ENCODE measurements at places on chromosomes 5 and 9. TPM values are rescaled to one million over a fixed set of nuclear protein-coding genes. Genes with fewer than 3 reads are reported as not detected.

The MEIKIN gene
- total RNA-seq: not detected

The PPP6C gene
- 16.5 TPM for total RNA-seq

The SPATA31A3 gene
- not detected for total RNA-seq

The PIP5K1B gene
- 5.0 TPM for total RNA-seq

DNA sequence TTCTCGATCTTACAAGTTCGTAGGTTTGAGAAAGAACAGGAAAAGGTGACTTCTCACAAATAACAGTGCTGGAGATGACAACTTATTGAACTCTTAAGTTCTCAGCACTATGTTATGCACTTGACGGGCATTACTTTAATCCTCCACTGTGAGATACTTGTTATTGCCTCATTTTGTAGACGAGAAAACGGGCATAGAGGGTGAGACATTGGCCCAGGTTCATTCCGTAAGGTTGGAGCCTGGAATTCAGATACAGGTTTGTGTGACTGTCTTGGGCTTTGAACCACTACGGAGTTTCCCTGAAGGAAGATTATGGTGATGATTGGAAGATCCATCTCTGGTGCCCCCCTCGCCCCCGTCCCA lies 657 bp downstream of the MAT2B start:
- H3K27ac ChIP-seq: peak overlapping the region; percentile 94
- no peaks in the 10 kb centered on the region for H3K27me3 ChIP-seq
- peak overlapping the region; percentile 85 for H3K4me3 ChIP-seq
- no peak for DNase-seq
- H3K36me3 ChIP-seq: no peaks in the 10 kb centered on the region
- H3K4me1 ChIP-seq: peaks cover 7% of the 10 kb centered on the region

DNA sequence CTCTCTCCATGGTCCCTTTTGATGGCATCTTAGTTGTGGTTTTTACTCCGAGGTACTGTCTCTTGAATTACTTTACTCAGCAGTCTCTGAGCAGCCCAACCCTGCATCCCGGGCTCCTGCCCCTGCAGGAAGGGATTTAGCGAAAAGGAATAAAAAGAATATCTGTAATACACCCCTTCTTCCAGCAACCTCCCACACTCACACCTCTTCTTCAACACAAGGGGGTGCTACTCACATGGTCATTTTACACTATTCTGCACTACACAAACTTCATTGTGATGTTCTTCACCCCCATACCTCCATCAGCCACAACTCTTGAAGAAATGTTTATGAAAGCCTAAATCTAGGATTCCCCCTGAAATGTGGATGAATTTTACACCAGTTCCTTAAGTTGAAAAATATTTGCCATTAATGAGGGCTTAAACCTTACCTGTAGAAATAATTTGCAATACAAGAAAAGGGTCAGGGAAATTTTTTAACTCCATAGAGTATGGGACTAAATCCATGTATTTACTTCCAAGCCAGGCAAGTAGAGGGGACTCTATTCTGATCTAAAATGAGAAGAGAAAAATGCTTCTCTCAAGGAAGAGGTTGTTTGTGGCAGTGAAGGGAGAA lies 26.0 kb downstream of the TPD52L3 start:
- no peaks in the 10 kb centered on the region for H3K36me3 ChIP-seq
- H3K27ac ChIP-seq: no peak overlapping the region
- no peaks in the 10 kb centered on the region for H3K4me1 ChIP-seq
- no peak overlapping the region for H3K4me3 ChIP-seq
- H3K27me3 ChIP-seq: no peaks in the 10 kb centered on the region

- no peak overlapping the region for H3K27ac ChIP-seq
- H3K4me3 ChIP-seq: no peak overlapping the region
- H3K36me3 ChIP-seq: no peaks in the 10 kb centered on the region
- no peaks in the 10 kb centered on the region for H3K27me3 ChIP-seq
- DNase-seq: no peak
- H3K4me1 ChIP-seq: no peaks in the 10 kb centered on the region
These were observed 52.2 kb downstream of the PTCD2 start for GRCh38 chr5:72372331-72372730.

GRCh38 chr9:80188579-80188978 lies 616.8 kb downstream of the TLE4 start:
- no peaks in the 10 kb centered on the region for H3K4me1 ChIP-seq
- no peak overlapping the region for H3K27ac ChIP-seq
- H3K27me3 ChIP-seq: no peaks in the 10 kb centered on the region
- no peak overlapping the region for H3K4me3 ChIP-seq

DNA sequence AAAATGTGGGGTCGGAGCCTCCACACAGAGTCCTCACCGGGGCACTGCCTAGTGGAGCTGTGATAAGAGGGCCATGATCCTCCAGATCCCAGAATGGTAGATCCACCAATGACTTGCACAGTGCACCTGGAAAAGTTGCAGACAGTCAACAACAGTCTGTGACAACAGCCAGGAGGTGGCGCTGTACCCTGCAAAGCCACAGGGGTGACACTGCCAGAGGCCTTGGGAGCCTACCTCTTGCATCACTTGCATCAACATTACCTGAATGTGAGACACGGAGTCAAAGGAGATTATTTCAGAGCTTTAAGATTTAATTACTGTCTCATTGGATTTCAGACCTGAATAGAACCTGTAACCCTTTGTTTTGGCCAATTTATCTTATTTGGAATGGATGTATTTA lies 614.1 kb upstream of the CDH9 start:
- H3K27me3 ChIP-seq: no peaks in the 10 kb centered on the region
- no peak overlapping the region for H3K27ac ChIP-seq
- H3K4me1 ChIP-seq: no peaks in the 10 kb centered on the region
- no peak for DNase-seq
- no peaks in the 10 kb centered on the region for H3K36me3 ChIP-seq

- H3K27me3 ChIP-seq: no peaks in the 10 kb centered on the region
- peaks cover 28% of the 10 kb centered on the region for H3K4me1 ChIP-seq
- peak; percentile 63 for DNase-seq
- no peaks in the 10 kb centered on the region for H3K36me3 ChIP-seq
These were observed 69.3 kb downstream of the DAPK1 start for GRCh38 chr9:87567001-87567400.

- H3K36me3 ChIP-seq: no peaks in the 10 kb centered on the region
- no peaks in the 10 kb centered on the region for H3K4me1 ChIP-seq
These were observed 280.4 kb downstream of the MEF2C start for GRCh38 chr5:88602584-88602983.

DNA sequence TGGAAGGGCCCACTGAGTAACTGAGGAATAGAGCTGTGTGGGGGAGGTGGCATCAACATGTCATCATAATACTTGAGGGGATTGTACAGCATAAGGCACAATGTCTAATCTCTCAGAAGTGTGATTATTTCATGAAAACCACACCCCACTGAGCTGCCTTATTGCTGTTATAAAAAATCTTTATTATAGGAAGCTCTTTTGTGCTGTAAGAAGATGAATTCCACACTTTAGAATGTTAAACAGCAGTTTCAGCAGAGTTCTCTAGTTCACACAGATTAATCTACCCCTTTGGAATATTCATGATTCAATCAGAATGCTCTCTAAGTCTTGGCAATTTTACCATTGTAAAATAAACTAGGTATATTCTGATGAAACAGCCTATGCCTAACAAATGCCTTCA lies 1389.6 kb downstream of the PTPRD start:
- no peaks in the 10 kb centered on the region for H3K36me3 ChIP-seq
- no peak overlapping the region for H3K4me3 ChIP-seq
- no peak overlapping the region for H3K27ac ChIP-seq

- no peaks in the 10 kb centered on the region for H3K36me3 ChIP-seq
- no peak overlapping the region for H3K4me3 ChIP-seq
- H3K4me1 ChIP-seq: peaks cover 10% of the 10 kb centered on the region
- H3K27ac ChIP-seq: no peak overlapping the region
- no peak for DNase-seq
- H3K27me3 ChIP-seq: peaks cover 32% of the 10 kb centered on the region
These were observed 88.0 kb downstream of the LMX1B start for GRCh38 chr9:126701813-126702140.

- no peak overlapping the region for H3K27ac ChIP-seq
- H3K27me3 ChIP-seq: no peaks in the 10 kb centered on the region
- H3K4me1 ChIP-seq: peaks cover 3% of the 10 kb centered on the region
- no peaks in the 10 kb centered on the region for H3K36me3 ChIP-seq
- no peak for DNase-seq
- H3K4me3 ChIP-seq: no peak overlapping the region
These were observed 169.9 kb downstream of the SLC28A3 start for GRCh38 chr9:84170521-84171141.

- H3K4me1 ChIP-seq: no peaks in the 10 kb centered on the region
- no peaks in the 10 kb centered on the region for H3K36me3 ChIP-seq
- no peak for DNase-seq
These were observed 52.9 kb upstream of the ANGPTL2 start for GRCh38 chr9:127175319-127175715.

DNA sequence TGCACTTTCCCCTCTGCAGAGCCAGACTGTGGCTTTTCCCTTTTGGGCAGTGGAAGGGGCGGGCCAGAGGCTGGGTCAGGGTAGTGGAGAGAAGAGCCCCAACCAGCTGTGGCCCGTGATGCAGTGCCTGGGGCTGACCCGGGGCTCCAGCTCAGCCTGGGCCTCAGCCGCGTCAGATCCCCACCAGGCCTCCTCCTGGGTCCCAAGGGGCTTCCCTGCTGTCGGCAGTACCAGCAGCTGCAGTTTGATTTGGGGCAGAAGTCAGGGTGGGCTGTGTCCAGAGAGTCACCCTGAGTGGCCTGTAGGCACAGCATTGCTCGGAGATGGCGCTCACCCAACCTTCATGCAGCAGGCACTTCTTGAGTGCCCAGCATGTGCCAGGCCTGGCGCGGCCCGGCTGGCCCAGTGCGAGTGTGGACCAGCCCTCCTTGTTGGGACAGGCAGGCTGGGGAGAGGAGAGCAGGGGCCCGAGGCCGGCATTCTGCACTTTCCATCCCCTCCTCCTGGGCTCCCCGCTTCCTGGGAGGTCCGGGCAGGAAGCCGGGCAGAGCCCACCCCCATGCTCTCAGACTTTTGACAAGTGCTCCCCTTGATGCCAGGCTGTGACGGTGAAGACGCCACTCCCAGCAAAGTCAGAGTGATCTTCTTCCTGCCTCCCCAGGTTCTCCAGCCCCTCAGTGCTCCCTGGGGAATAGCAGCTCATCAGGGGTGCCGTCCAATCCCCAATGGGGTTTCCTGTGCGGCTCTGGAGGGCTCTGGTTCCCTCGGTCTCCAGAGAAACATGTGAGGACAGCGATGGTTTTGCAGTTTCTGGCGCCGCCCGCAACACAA lies 88.3 kb upstream of the COL5A1 start:
- no peaks in the 10 kb centered on the region for H3K36me3 ChIP-seq
- H3K27me3 ChIP-seq: no peaks in the 10 kb centered on the region
- H3K4me3 ChIP-seq: no peak overlapping the region
- H3K27ac ChIP-seq: no peak overlapping the region
- no peak for DNase-seq

DNA sequence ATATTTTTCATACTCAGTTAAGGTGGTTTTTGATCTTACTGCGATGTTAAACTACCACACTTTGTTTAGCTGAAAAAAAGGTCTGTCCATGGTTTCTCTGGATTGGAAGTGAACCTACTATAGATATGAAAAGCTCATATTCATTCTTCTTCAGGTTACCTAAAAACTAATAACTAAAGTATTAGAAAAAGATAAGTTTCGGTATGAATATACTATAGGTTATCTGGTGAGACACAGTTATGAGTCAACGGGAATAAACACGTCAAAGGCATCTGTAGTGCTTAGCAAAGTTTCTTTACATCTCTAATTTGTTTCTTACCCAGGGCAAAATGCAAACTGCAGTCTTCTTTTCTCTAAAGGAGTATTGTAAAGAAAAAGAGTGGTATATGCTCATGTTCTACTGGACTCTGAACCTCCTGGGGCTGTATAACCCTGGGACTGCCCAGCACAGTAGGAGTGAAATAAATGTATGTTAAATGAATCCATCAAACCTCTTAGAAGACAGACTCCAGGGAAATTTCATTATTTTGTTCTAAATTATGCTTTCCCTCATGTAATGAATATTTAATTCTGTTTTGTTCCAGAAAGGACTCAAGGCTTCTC lies 521.9 kb downstream of the PDE4D start:
- no peaks in the 10 kb centered on the region for H3K36me3 ChIP-seq
- peaks cover 14% of the 10 kb centered on the region for H3K4me1 ChIP-seq
- no peak for DNase-seq
- H3K4me3 ChIP-seq: no peak overlapping the region
- H3K27ac ChIP-seq: no peak overlapping the region
- H3K27me3 ChIP-seq: no peaks in the 10 kb centered on the region

DNA sequence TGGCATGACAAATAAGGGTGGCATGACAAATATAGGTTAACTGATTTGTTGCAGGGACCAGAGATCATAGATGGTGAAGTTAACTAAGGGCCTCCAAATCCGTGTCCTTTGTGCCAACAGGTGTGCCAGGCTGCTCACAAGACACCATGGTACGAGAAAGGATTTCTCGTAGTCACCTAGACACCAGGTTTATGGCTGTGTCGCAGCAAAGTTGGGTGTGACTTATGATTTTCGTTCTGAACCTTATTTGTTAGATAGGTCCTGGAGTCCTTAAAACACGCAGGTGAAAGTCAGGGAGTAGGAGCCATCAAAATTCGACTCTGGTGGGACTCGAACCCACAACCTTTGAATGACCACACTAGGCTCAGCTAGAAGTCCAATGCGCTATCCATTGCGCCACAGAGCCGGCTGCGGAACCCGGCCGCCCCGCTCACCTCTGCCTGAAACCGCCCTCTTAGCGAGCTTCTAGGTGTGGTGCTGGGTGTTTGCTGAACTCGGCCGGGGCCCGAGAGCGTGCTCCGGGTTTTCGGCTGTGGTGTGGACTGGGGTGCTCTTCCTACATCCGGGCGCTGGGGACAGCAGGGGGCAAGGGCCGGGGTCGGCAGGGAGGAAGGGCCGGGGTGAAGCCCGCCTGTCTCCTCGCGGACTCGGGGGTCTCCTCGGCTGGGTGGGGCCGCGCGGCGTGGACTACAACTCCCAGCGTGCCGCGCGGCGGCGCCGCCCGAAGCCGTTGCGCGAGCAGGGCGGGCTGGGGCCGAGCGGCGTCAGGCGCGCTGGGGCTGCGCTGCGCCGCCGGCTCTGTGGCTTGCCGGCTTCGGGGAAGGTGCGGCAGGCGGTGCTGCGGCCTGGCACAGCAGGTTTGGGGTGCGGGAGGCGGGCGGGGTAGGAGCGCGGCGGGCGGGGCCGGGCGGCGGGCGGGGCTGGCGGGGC lies at the start of gene SLC27A4:
Gene SLC27A4, plus strand, starts transcription at position 767 of the 930 bp plus-strand sequence. CDS start 2,606 bp downstream, outside the sequence.
- no peaks in the 10 kb centered on the region for H3K27me3 ChIP-seq
- H3K4me3 ChIP-seq: peak within 1 kb of the TSS; percentile 82
- H3K36me3 ChIP-seq: peaks cover 4% of the 10 kb centered on the region
- peak; percentile 90 for DNase-seq
- H3K27ac ChIP-seq: no peak within 1 kb of the TSS

GRCh38 chr9:84891924-84892323 lies 222.4 kb downstream of the NTRK2 start:
- DNase-seq: no peak
- H3K27me3 ChIP-seq: peaks cover 21% of the 10 kb centered on the region
- no peak overlapping the region for H3K27ac ChIP-seq
- H3K4me1 ChIP-seq: peaks cover 13% of the 10 kb centered on the region

GRCh38 chr9:114606597-114607207 lies 4.4 kb upstream of the TMEM268 start:
- no peak overlapping the region for H3K27ac ChIP-seq
- no peak for DNase-seq
- no peaks in the 10 kb centered on the region for H3K36me3 ChIP-seq
- H3K4me3 ChIP-seq: no peak overlapping the region
